NCI-H524 treated with DMSO at 0.1 percent for 48 hours (cell line): ENCODE measurements at places on chromosomes 7 and 10.

GRCh38 chr7:85023066-85023712 lies 163.7 kb downstream of the SEMA3D start:
- DNase-seq, result no peak

- DNase-seq, result no peak
These were observed 172.8 kb upstream of the AOAH start for GRCh38 chr7:36896956-36897590.

- DNase-seq, result no peak
These were observed 227.6 kb downstream of the DGKI start for GRCh38 chr7:137619181-137619580.

- DNase-seq, result no peak
These were observed 597.6 kb downstream of the PHTF2 start for GRCh38 chr7:78396210-78396609.

DNA sequence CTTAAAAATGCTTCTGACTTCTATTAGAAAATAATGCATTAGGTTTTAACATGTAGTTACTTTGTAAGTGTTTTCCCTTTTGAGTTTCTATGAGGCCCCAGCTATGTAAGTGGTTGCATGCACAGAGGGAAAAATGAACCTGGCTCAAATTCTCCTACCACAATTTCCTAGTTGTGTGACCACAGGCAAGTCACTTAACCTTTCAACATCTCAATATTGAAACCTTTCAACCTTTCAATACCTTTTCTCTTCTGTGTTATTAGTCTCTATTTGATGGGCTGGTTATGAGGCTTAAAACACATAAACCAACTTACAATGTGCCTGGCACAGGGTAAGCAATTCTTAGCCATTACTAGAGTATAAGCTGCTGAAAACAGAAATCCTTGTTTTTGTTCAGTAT lies 203.0 kb downstream of the KCND2 start:
- DNase-seq, result no peak

GRCh38 chr10:132987671-132988571 lies 45.6 kb upstream of the CFAP46 start:
- no peak for DNase-seq

- no peak for DNase-seq
These were observed 218.0 kb upstream of the ZNF32 start for GRCh38 chr10:43866712-43867111.

DNA sequence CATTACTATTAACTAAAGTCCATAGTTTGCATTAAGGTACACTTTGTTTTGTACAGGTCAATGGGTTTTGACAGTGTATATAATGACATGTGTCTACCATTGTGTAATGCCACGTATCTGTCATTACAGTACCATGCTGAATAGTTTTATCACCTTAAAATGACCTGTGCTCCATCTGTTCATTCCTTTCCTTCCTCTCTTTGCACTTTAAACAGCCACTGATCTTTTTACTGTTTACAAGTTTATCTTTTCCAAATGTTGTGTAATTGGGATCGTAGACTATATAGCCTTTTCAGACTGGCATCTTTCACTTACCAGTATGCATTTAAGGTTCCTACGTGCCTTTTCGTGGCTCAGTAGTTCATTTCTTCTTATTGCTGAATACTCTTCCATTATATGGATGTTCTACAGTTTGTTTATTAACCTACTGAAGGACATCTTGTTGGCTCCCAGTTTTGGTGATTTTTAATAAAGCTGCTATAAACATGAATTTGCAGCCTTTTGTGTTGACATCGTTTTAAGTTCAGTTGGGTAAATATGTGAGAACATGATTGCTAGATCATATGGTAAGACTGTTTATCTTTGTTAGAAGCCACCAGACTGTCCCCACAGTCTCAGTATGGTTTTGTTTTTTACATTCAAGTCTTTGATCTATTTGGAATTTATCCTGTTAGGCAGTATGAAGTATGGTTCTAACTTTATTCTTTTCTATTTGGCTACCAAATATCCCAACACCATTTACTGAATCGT lies 24.7 kb downstream of the STAM start:
- no peak for DNase-seq

DNA sequence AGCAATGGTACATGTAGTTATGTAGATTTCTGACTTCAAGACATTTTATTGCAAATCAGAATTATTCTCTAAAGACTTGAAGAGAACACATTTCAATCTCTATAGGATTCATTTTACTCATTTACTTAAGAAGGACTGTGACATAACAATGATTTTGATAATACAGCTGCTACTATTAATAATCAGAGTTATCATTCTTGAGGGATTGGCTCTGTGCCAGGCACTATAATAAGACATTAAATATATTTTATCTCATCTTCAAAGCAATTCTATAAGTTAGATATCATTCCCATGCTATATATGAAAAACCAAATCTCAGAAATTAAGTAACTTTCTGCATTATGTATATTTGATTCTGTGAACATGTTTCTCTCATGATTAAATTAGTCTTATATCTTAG lies 103.7 kb upstream of the CALCR start:
- no peak for DNase-seq

DNA sequence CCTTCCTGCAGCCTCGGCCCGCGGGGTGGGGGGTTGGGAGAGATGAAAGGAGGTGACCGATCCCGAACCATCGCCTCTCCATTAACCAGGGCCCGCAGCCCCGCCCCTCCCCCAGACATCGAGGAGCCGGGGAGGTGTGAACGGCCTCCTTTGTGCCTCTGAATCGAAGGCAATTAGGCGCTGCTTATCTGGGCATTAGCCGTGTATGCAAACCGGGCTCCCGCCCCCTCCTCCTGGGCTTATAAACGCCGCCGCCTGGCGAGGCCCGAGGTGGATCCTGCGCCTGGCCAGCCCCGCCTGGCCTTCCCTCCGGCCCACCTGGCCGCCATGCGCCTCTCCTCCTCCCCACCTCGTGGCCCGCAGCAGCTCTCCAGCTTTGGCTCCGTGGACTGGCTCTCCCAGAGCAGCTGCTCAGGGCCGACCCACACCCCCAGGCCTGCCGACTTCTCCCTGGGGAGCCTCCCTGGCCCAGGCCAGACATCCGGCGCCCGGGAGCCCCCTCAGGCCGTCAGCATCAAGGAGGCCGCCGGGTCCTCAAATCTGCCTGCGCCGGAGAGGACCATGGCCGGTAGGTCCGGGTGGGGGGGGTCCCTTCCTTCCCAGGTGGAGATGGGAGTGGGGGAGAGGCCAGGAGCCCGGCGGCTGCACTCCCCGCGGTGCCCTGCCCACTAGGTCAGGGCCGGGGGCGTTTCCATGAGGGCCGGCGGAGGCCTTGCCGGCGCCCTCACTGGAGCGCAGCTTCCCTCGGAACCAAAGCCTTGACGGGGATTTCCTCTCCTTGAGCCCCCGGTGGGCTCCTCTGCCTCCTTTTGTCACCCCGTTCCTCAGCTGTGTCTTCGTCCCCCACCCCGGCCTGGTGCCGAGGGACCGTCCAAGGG lies at the start of gene VENTX:
VENTX (plus strand) TSS at position 268 of the 878 bp plus-strand sequence; CDS start at position 328, 60 bp downstream.
- DNase-seq, result no peak

DNA sequence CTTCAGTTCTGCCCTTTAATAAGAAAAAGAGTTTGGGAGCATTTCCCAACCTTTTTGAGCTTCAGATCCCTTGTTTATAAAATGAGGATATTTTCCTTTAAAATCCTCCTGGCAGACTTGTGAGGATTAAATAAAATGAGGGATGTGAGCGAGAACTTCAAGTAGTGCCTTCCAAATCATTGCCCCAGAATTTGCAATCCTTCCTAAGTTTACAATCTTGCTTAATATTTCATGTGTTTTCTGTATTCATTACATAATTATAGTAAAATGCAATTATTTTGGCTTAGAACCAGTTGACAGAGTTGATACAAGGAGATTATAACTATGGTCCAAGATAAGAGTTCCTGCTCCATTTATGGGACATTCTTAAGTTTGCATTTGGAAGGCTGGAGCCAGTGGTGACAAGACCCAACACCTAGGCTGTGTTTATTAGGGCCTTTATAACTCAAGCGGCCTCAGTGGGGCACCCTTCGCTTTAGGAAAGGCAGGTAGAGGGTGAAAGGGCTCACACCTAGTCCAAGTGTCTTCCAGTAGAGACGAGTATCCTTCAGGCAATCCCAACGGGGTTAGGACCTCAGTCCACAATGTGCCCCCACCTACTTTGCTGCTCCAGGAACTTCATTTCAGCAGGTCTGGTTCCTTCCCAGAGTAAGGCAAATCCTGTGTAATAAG lies 317.5 kb downstream of the WDR11 start:
- no peak for DNase-seq

- no peak for DNase-seq
These were observed 41.8 kb upstream of the MKI67 start for GRCh38 chr10:128167926-128168520.

- DNase-seq, result no peak
These were observed 30.5 kb downstream of the NRP1 start for GRCh38 chr10:33303988-33304387.

DNA sequence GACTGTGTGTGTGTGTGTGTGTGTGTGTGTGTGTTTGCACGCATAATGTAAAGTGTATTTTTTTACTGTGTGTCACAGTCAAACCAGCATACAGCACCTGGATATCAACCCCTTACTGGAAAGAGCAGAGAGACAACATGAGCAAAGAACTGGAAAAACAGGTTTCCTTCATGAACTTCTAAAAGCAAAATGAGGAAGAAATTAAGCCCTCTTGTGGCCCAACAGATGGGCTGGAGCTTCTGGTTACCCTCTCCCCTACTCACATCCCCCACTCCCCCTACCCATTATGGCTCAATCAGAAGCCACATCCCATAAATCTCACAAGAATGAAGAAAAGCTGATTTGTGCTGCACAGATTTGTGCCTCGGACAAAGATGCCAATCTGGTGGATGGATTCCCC lies 36.2 kb downstream of the PDE1C start:
- peak; percentile 61 for DNase-seq

DNA sequence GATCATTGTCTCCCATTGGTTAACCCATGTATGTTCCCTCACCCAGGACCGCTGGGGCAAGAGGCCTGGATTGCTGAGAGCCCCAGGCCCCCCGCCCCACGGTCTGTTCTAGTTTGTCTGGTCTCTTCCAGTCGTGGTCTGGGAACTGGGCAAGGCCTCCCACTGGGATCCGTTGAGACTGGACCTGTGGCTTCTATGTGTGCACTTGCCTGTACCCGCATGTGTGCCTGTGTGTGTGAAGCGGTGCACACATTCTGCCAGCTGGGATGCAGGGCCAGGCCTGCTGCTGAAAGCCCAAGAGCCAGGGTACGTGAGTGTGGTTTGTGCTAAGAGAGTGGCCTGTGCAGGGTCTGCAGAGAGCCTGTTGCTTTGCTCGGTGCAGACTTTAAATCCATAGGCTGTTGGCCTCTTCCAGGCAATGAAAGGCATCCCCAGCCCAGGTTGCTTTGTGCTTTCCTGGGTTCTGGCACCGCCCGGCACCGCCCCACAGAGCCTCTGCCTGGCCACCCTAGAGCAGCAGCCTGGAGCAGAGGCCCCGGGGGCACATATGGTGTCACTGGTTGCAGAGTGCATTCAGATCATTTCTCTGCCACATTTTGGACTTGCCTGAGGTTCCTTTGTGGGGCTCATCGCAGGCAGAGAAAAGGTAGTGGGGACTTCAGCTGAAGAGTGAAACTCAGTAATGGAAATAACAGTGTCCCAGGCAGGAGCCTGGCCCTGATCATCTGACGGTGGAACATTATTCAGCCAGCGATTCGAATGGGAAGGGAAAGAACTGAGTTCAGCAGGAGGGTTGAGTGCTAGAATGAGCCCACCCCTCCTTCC lies 215.5 kb downstream of the GLRX3 start:
- DNase-seq, result no peak

GRCh38 chr7:1320616-1321240 lies 88.1 kb downstream of the UNCX start:
- DNase-seq, result no peak

GRCh38 chr10:44938956-44939355 lies 20.6 kb upstream of the RASSF4 start:
- DNase-seq, result no peak

- DNase-seq, result no peak
These were observed 68.1 kb upstream of the CDK6 start for GRCh38 chr7:92904244-92905131.

DNA sequence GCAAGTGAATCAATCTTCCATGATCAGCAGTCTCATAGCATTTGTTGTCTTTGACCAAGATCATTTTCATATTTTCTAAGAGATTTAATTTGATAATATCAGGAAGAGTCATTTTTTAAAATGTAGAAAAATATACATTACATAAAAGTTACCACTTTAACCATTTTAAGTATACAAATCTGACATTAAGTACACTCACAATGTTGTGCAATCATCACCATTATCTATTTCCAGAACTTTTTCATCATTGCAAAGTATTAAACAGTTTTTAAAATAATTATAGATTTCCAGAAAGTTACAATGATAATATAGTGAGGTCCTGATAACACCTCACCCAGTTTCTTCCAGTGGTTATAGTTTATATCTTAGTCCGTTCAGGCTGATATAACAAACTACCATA lies 222.5 kb upstream of the RHOBTB1 start:
- DNase-seq, result no peak

- DNase-seq, result peak; percentile 38
These were observed 57.0 kb downstream of the ICA1 start for GRCh38 chr7:8205031-8205387.

GRCh38 chr10:81146436-81146835 lies 608.7 kb downstream of the SH2D4B start:
- no peak for DNase-seq

- DNase-seq, result no peak
These were observed 631 bp downstream of the SUPV3L1 start for GRCh38 chr10:69180525-69181204.

- no peak for DNase-seq
These were observed 9.0 kb downstream of the ADCK2 start for GRCh38 chr7:140681766-140682165.

DNA sequence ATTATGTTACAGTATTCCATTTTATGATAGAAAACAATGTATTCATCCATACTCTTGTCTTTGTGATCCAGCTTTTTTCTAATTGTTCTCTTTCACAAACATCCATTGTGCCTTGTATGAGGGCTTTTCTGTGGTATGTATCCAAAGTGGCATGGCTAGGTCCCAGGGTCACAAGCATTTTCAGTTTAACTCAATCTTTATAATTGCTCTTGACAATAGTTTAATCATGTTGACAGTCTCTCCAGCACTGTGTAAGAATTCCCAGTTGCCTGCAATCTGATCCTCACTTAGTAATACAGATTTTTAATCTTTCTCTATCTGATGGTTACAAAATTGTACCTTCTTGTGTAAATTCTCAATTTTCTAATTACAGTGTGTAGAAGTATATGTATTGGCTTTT lies 533.4 kb downstream of the NEBL start:
- no peak for DNase-seq

DNA sequence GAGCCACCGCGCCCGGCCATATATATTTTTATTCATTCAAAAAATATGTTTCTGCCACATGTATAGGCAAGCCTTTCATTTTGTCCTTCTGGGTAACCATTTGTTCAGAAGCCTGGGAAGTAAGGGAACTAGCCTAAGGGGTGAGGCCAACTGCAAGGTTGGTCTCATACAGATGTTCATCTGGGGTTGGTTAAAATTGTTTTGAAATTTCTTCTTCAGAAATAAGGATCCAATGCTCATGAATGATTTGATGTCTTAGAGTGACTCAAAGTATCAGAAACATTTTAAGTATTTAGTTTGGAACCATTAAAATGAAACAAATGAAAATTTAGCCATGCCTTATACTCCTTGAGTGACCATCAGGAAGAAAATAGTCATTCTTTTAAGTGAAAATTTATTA lies 397.2 kb downstream of the SUGCT start:
- no peak for DNase-seq

- no peak for DNase-seq
These were observed 1086.1 kb downstream of the GRM8 start for GRCh38 chr7:126166645-126167044.

- DNase-seq, result no peak
These were observed 10.2 kb downstream of the KAZALD1 start for GRCh38 chr10:101071885-101072433.

- no peak for DNase-seq
These were observed 930 bp downstream of the GARIN1A start for GRCh38 chr7:128672927-128673517.
